Ureter (tissue), 1 donor: ENCODE measurements at places on chromosomes 16 and 17. TPM values are rescaled to one million over a fixed set of nuclear protein-coding genes. Genes with fewer than 3 reads are reported as not detected.

Gene CCL5
- 12.1 TPM for total RNA-seq

Gene SSTR5
- total RNA-seq = 0.47 TPM

Gene C1QTNF1
- 108 TPM for total RNA-seq

Gene SLFN11
- 24.4 TPM for total RNA-seq

Gene KRT13
- total RNA-seq = 2,358 TPM

Gene HSD17B2
- total RNA-seq = 47.8 TPM

Gene EMC8
- 34.3 TPM for total RNA-seq

DNA sequence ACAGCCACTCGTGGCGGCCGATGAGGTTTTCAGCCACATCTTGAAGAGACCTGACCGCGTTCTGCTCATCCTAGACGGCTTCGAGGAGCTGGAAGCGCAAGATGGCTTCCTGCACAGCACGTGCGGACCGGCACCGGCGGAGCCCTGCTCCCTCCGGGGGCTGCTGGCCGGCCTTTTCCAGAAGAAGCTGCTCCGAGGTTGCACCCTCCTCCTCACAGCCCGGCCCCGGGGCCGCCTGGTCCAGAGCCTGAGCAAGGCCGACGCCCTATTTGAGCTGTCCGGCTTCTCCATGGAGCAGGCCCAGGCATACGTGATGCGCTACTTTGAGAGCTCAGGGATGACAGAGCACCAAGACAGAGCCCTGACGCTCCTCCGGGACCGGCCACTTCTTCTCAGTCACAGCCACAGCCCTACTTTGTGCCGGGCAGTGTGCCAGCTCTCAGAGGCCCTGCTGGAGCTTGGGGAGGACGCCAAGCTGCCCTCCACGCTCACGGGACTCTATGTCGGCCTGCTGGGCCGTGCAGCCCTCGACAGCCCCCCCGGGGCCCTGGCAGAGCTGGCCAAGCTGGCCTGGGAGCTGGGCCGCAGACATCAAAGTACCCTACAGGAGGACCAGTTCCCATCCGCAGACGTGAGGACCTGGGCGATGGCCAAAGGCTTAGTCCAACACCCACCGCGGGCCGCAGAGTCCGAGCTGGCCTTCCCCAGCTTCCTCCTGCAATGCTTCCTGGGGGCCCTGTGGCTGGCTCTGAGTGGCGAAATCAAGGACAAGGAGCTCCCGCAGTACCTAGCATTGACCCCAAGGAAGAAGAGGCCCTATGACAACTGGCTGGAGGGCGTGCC is 30.1 kb downstream of the CIITA start:
- DNase-seq = no peak

- DNase-seq = no peak
Measured at GRCh38 chr16:54936201-54936978, 5.7 kb downstream of the IRX5 start.

DNA sequence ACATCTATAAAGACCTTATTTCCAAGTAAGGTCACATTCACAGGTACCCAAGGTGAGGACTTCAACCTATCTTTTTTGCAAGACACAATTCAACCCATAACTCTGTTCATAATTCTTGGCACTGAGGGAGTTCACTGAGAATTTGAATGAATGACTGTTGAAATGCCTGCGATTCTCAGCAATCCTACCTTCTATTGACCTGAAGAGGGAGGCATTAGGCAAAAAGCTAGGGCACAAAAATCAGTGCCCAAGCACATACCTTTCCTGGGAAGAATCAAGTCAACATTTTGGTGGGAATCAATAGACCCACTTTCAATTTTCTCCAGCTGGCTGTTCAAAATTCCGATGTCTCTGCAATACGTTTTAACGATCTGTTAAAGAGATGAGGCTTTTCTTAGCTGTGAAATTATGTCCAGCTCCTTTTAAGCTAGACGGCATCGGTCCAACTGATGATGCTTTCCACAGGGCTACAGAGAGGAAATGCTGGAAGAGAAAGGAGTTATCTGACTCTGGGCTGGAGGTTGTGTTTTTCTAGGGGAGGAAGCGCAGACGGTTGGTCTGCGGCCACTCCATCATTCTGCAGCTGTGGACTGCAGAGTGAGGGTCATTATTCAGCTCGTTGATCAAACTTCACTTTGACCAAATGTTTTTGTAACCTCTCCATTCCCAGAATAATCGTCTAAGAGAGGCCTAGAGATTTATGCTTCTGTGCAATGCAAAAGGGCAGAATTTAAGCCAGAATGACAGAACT is 25.2 kb downstream of the BCO1 start:
- DNase-seq = no peak

DNA sequence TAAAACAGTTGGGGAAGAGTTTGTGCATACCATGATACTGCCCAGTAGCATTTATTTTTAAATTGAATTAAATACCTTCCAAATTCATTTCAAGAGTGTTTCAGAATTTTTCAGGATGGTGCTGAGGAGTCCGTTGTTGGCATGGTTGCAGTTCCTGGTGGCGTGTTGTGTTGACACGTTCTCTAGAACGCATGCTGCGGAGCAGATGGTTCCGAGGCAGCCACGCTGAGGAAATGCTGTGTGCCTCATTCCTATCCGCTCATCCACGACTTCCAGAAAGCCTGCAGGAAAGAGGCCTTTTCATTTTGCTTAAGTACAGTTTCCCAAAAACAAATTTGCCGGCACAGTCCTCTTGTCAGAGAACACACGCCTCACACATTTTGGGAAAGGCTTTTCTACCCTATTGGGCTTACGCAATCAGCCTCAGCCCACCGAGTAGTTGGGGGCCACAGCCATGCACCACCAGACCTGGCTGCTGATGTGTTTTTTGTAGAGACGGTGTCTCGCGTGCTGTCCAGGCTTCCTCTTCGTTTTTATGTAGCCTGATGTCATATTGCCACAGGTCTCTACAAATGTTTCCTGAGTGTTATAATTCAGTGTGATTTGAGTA is 32.1 kb upstream of the IL17C start:
- DNase-seq = no peak

GRCh38 chr16:71645450-71645849 is 19.5 kb downstream of the MARVELD3 start:
- no peak for DNase-seq

DNA sequence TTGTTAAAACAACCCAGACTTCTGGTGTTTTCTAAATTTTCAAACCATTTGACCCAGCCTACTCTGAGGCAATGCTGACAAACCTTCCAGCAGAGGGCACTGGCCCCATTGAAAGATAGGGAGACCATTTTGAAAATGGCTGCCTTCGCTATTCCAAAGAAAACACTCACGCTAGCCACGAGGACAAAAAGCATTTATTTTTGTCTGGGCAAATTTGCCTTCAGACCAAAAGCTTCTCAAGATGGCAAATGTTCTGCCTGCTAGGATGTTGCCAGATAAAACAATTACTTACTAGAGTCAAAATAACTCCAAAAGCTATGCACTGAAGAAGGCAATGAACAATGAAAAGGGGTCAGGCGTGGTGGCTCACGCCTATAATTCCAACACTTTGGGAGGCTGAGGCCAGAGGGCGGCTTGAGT is 296.7 kb upstream of the IRX5 start:
- DNase-seq = no peak

DNA sequence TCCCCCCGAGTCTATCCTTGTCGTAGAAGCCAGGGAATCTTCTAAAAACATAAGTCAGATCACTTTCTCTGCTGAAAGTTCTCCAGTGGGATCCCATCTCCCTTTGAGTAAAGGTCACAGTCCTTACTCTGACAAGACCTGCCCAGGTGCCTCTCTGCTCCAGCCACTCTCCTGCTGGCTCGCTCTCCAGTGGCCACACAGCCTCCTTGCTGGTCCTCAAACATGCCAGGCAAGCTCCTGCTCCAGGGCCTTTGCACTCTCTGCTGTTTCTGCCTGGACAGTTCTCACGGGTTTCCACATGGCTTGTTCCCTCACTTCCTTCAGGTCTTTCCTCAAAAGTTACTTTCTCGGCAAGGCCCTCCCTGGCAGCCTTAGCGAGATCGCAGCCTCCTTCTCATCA is 3.4 kb downstream of the B9D1 start:
- DNase-seq = no peak

GRCh38 chr16:47110939-47111338 is 32.8 kb downstream of the NETO2 start:
- no peak for DNase-seq

DNA sequence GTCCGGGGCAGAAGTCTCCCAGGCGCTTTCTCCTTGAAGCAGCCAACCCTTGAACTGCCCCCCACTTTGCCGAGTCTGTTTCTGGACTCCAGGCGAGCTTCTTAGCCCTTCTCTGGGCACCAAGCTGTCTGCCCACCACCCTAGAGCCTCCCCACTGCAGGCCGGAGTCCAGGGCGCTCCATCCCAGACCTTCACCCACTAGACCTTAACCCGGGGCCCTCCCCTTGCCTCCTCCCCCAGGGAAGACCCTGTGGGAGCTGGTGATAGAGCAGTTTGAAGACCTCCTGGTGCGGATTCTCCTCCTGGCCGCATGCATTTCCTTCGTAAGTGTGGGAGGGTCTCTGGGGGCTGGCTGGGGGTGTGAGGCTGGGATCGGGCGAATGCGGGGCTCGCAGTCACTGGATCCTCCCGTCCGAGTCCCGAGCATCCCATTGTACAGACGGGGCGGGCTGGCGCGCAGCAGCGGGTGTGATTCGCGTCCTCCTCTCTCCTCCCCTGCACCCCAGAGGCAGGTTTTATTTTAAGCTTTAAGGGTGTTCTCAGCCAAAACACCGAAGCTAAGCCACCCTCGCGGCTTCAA is 1.1 kb downstream of the ATP2A1 start:
- DNase-seq = no peak

DNA sequence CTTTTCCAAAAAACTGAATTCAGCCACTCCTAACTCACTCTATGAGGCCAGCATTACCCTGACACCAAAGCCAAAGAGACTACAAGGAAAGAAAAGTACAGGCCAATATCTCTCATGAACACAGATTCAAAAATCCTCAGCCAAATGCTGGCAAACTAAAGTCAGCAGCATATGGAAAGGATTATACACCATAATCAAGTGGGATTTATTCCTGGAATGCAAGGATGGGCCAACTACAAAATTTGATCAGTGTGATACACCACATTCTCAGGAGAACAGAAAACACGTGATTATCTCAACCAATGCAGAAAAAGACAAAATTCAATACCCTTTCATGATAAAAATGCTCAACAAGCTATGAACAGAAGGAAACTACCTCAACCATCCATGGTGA is 7.7 kb upstream of the AATK start:
- no peak for DNase-seq

DNA sequence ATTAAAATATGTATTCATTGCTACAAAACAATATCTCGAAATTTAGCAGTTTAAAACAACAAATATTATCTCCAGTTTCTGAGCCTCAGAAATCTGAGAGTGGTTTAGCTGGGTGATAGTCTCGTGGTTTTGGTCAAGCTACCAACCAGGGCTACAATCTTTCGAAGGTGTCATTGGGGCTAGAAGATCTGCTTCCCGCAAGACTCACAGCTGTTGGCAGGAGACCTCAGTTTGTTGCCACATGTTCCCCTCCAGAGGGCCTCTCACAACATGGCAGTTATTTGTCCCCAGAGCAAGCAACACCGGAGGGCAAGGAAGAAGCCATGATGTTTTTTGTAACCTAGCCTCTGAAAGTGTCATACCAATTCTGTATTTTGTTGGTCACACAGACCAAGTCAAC is 12.0 kb upstream of the BCAS3 start:
- DNase-seq = no peak

DNA sequence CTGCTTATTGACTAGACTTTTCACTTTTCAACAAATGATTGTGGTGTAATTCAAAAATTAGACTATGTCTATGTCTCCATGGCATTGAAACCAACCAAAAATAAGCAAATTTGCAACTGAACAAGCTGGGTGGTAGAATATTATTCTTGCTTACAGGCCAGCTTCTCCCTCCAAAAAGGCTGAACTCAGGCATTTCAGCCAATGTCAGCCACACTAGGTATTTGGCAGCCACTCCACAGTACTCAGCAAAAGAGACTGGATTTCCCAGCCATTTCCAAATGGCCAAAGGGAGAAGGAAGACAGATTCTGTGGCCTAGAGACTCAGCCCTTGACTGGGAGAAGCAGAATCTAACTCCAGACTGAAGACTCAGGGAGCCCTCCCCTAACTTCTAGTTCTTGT is 121.8 kb upstream of the IRX5 start:
- no peak for DNase-seq

GRCh38 chr16:75443298-75443697 is 10.0 kb upstream of the CFDP1 start:
- no peak for DNase-seq

GRCh38 chr17:49494986-49495841 is at the start of gene NGFR:
NGFR (plus strand) TSS chr17:49495293; CDS start chr17:49495418, 125 bp downstream.
- no peak for DNase-seq

DNA sequence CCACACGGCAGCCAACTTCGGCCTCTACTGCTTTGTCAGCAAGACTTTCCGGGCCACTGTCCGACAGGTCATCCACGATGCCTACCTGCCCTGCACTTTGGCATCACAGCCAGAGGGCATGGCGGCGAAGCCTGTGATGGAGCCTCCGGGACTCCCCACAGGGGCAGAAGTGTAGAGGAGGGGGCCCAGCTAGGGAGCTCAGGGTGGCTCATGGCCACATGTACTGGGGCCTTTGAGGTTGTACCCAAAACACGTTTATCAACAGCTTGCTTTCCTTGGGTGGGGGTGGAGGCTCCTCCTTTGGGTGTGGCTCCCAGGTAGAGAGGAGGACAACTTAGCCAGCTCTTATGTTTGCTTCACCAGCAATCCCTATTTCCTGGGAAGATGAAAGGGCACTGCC is 5.1 kb downstream of the GPR142 start:
- no peak for DNase-seq

DNA sequence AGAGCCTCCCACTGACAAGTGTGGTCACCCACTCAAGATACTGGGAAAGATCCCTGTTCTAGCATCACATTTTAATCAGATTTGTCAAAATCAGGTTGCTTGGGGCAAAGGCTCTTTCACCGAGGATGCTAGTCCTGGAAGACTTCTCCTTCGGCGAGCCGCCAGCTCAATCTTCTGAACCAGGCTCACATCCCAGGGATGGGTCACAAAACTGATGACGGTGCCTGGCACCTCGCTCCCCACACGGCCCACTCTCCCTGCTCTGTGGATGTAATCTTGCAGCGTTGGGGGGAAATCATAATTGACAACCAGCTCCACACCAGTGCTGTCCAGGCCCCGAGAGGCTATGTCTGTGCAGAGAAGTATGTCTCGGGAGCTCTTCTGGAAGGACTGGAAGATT is 1.5 kb downstream of the DDX28 start:
- DNase-seq = no peak

DNA sequence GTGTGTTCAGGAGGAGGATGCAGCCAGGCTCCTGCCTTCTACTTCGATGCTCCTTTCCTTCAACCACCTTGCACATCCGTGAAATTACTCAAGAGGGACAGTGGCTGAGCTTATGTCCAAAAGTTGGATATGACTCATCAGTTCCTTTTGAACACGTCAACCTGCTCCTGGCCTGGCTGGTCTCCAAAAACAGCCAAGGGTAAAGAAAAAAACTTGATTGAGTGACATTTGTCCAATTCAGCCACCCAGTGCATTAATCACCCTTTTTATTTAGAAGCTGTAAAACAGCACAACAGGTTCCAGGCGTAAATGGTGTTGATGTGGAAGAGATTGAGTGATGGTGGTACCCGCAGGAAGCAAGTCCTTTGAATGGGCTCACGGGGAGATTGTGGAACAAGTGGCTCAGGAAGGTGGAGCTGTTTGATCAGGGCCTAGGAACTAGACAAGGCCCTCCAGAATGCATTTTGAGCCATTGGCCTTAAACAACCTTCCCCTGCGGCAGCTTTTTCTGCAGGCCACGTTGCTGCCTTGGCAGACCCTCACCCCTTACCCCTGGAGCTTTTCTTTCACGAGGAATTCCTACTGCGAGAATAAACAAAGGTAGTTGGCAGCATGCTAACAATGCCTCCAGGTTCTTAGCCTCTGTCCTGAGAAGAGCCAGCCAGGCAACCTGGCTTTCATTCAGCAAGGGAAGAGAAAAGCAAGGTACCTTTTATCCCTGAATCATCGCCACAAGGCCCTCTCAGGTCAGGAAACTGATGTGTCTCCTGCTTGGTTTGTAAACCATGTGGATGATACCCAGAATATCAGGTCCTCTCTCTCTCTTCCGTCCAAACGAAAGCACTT is 173.3 kb upstream of the CACNG5 start:
- no peak for DNase-seq
